Stimulated activated naive CD4-positive, alpha-beta T cell treated with Interleukin-2 at 50 U/mL for 16 hours (primary cell): ENCODE measurements at places on chromosomes 2 and 18.

- DNase-seq, result no peak
Observed at GRCh38 chr18:10419420-10420103, 34.9 kb upstream of the APCDD1 start.

DNA sequence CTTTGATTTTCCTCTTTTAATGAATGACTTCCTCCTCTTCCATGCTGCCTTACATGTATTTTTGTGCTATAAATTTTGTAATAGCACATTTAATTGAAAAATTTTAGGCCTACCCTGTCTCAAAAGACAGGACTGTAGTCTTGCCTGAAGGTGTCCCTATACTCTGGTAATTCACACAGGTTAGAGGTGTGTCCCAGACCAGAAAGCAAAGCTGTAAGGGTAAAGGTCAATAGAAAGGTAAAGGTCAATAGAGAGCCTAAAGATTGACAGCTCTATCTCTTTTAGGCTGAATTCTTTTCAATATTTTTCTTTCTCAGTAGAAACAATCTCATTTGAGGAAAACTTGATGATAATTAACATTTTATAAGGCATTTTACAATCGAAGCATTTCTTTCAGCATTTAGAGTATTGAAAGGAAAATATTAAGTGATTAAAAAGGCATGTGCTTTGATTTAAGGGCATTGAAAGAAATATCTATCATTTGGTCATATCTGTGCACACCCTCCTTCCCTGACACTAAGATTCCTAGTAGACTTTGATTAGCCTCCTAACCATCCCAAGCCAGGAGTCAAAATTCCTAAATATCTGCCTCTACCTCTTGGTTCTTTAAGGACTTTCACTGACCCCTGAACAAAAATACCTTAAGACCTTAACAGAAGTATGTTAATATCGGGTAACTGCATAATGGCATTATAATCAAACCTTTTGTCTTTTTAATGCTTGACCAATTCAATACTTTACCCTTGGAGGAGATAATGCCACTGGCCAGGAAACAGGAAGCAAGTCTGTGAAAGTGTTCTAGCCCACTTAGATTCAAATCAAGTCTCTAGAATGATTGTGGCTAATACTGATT is 161.8 kb upstream of the DTNA start:
- no peak for DNase-seq

GRCh38 chr2:62340994-62341484 is 145.1 kb downstream of the B3GNT2 start:
- DNase-seq, result no peak

GRCh38 chr18:3260995-3261372 is 949 bp upstream of the MYL12B start:
- no peak for DNase-seq

- no peak for DNase-seq
Observed at GRCh38 chr2:146041274-146041910, 1521.5 kb upstream of the ZEB2 start.

GRCh38 chr2:52000151-52000855 is 968.4 kb upstream of the NRXN1 start:
- DNase-seq, result no peak

DNA sequence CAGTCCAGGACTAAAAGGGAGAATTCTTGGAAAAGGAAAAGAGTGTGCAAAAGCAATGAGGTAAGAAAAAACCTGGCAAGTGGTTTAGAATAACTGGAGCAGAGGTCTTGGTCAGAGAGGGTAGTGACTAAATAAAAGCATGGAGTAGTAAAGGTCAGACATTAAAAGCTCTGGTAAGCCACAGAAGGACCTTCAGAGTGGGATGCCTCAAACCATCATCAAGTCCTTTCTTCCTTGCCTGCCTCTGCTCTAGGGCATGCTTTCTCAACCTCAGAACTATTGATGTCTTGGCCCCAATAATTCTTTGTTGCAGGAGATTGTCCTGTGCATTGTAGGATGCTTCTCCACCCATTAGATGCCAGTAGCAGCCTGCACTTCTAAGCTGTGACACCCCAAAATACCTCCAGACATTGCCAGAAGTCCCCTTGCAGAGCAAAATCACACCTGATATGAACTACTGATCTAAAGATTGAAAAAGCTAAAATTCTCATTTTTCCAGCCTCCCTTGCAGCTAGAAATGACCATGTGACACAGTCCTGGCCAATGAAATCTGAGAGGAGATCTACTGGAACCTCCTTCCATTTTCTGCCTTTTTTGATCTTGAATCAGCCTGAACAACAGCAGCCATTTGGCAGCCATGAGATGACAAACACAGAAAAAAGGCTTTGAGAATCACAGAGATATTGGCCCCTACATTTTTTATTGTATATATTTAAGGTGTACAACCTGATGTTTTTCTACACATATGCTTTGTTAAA is 48.1 kb downstream of the EVA1A start:
- DNase-seq, result no peak

GRCh38 chr2:201419057-201419635 is 32.1 kb downstream of the TRAK2 start:
- no peak for DNase-seq

- no peak for DNase-seq
Observed at GRCh38 chr2:219356834-219357233, 24.3 kb upstream of the RESP18 start.

GRCh38 chr2:157349949-157350515 is 24.4 kb upstream of the ERMN start:
- no peak for DNase-seq

DNA sequence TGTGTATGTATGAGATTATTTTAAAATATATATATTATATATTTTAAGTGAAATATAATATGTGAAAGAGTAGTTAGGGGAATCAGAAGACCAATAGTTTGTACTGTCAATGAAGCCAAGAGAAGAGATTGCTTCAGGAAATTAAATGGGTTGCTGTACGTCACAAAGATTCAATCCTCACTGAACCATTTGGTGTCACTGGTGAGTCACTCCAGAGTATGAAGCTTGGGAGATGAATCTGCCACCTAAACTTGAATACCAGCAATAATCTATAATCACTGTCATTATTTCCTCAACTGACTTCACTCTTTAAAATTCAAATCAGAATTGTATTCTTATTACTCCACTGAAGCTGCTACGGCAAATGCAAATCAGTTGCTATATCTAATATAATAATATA is 41.9 kb upstream of the SCN9A start:
- DNase-seq, result no peak

DNA sequence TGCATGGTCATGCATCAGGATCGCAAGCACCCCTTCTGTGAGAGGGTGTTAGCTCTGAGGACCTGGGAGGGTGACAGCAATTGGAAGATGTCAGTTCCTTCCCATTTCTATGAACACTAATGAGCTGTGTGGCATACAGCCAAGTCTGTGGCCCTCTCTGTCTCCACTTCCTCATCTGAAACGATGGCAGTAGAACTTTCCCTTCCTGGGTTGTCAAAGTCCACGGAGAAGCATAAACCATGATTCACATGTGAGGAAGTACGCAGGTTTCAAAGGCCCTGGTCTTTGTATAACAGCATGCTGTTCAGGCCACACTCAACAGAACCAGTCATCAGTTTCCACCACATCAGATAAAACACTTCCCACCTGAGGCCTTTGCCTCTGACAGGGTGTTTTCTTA is 167.4 kb upstream of the RAB6C start:
- no peak for DNase-seq
